Effector memory CD4-positive, alpha-beta T cell (primary cell): ENCODE measurements at places on chromosomes 2 and 18.

DNA sequence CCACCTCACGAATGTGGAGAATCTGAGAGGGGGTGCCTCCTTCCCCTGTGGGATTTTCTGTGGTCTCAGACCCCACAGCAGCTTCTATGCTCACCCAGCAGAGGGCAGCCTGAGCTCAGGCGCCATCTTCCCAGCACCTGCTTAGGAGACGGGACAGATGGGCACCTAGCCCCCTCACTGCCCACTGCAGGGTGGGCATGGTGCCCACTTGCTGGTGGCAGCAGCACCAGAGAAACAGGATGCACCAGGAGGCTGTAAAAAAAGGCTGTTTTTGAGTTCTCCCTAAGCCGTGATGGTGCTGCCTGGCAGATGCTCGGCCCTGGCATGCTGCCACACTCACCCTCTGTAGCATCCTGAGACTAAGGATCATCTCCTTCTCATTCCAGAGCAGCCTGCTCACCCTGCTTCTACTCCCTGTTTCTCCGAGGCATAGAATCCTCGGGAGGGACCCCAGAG is 19.1 kb upstream of the SLC20A1 start:
- DNase-seq, result peak; percentile 36

- no peak for DNase-seq
Measured at GRCh38 chr2:66334237-66335029, 100.5 kb upstream of the MEIS1 start.

- no peak for DNase-seq
Measured at GRCh38 chr2:96505231-96505889, at the start of gene NEURL3. Gene NEURL3 (minus strand): TSS chr2:96505357. CDS start chr2:96505286, 71 bp downstream.

- no peak for DNase-seq
Measured at GRCh38 chr2:97546711-97547110, 43.0 kb downstream of the ANKRD36B start.

- no peak for DNase-seq
Measured at GRCh38 chr2:99806758-99807157, 316.9 kb upstream of the REV1 start.

- no peak for DNase-seq
Measured at GRCh38 chr18:7545734-7546133, 21.4 kb upstream of the PTPRM start.

- no peak for DNase-seq
Measured at GRCh38 chr18:48832938-48833700, 117.6 kb downstream of the SMAD7 start.

DNA sequence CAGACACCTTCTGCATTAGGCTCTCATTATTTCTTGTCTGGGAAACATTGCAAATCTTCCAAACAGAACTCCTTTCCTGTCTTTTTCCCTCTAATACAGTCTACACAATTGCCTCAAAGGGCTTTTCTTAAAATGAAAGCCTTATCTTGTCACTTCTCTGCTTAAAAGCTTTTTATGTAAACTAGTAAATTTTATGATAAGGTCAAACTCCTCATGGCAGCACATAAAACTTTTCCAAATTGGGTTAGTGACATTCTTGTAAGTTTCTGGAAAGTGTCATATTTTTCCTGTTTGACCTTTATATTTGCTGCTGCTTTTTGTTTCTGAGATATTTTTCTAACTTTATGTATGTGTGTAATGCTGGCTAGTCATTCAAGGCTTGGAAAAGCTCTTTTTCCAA is 261.4 kb upstream of the KLHL14 start:
- DNase-seq, result no peak

- DNase-seq, result no peak
Measured at GRCh38 chr2:169486487-169486886, 7.2 kb downstream of the BBS5 start.

- DNase-seq, result no peak
Measured at GRCh38 chr2:43495727-43496126, 100.1 kb downstream of the THADA start.

DNA sequence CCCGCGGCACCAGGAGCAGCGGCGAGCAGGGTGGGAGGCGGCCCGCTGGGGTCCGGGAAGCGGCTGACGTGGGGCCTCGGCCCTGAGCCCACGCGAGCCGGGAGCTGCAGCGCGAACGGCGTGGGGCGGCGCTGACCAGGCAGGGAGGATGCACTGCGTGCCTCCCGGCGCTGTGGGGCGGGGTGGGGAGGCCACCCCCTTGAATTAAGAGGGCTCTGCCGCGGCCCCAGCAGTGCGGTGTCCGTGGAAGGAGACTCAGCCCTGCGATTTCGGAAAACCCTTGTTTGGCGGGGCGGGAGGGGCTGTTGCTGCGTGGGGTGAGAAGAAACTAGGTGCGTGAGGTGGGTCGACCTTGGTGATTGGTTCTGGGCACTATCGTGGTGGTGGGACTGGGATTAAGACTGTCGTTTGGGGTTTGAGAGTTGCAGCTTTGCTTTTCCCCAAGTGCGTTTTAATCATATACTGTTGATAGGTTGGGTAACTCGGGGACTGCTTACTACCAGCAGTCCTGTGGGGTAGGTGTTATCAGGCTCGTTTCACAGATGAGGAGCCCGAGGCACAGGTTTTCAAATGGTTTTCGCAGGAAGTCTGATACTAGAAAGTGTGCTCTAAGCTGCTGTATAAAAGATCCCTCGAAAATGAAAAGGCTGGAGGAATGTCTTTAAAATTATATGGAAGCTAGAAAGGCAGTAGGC is 722 bp downstream of the ACSL3 start:
- peak; percentile 11 for DNase-seq

DNA sequence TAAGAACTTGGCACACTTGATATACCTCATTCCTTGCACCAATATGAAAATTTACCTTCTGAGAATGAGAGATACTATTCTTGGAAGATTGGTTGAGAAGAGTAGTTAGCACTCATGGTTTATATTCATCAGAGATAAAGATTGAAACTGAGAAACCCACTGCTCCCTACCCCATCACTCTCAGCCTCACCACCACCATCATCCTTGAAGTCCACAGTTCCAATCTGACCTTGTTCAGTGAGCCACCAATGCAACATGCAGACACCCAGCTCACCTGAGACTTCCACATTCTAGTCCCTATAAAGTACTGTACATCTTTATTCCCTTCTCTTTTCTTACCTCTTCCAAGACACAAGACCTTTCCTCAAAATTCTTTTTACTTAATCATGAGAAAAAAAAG is 869.0 kb downstream of the TRIB2 start:
- DNase-seq, result no peak

GRCh38 chr2:165969227-165969626 is 15.7 kb upstream of the TTC21B start:
- DNase-seq, result no peak

DNA sequence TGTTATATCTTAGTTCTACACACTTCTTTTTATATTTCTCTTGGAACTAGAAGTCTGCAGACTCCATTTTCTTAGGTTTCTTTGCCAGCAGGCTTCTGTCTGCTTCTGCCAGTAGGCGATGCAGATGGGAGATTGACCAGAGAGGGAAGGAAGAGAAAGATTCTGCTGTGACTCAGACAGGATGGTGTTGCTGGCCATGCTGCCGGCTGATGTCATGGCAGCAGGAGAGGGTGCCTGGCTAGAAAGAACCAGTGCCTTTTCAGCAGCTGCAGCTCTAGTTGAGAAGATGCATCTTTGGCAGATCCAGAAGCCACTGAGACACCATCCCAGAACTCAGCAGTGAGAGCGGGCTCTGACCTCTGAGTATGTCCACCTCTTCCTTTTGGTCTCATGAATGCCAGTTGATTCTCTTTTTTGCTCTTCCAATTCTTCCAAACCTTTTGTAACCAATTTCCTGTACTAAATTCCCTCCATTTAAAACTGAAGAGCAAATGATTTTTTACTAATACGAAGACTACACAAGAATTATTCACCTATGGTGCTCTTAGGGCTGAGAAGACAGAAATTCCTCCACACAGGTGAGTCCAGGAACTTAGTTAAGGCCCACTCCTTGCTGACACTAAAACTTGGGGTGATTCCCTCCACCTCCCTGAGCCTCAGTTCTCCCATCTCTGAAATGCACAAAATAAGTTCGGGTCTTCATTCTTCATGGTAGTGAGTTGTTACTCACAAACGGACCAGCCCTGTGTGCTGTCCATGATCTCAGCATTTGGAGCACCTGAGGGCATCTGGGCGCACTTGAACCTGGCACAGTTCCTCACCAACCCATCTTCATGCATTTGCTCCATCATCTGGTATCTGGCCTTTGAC is 200.7 kb downstream of the MYCN start:
- no peak for DNase-seq

DNA sequence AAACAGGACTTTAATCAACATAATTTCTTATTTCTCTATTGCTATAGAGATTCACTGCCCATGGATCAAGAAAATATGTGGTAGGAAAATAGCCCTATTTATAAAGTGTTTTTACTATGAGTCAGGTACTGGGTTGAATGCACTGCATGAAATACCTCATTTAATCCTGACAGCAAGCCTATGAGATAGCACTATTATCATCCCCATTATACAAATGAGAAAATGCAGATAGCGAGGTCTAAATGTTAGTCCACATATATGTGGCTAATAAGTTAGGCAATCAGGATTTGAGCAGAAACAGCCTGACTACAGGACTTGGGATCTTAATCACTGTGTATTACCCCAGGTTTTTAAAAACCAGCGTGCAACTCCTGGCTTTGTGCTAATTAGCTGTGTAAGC is 8.5 kb upstream of the LYPD1 start:
- DNase-seq, result no peak

DNA sequence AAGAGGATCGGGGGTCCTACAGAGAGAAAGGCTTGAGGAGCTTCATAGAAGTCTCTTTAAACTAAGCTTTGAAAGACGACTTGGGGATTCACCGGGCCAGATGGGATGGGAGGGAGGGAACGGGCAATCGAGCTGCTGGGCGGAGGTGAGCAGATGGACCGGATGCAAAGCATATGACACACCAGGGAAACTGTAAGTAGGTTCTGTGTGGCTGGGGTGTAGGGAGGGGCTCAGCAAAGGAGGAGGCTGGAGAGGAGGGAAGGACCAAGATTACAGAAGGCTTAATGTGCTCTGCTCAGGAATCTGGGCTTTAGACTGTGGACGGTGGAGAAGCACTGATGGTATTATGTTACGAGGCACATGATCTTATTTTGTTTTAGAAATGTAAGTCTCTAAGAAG is 131.5 kb downstream of the MAIP1 start:
- no peak for DNase-seq

- no peak for DNase-seq
Measured at GRCh38 chr2:189161894-189162293, 17.7 kb downstream of the COL5A2 start.

- peak; percentile 58 for DNase-seq
Measured at GRCh38 chr2:237572021-237572741, 5.8 kb downstream of the PRLH start.

DNA sequence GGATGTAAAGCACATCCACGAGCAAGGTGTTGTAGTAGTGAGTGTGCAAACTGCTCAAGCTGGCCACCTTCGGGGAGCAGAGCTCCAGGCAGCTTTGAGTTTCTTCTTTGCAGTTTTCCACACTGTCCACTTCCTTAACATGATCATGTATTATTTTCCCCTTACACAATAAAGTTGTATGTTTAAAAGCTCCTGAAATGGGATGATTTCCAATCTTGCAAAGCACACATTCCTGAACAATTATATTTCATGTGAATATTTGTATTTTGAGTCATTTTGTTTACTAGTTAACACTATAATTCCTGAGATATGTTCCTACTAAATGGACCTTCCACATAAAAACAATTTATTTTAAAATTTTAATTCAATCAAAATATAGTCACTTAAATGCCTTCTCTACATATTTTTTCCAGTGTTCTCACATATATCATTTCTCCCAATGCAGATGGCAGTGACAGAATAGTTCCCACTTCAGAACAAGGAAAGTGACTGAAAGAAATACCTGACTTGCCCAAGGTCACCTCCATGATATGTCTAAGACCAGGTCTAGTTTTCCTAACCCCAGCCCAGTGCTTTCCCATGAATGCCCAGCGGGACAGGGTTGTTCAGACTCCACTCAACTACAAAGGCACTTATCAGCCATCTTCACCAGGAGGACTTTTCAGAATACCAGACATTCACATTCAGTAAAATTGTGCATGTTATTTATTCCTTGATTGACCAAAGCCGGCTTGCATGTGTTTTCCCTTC is 5.5 kb downstream of the CYB5A start:
- DNase-seq, result no peak

DNA sequence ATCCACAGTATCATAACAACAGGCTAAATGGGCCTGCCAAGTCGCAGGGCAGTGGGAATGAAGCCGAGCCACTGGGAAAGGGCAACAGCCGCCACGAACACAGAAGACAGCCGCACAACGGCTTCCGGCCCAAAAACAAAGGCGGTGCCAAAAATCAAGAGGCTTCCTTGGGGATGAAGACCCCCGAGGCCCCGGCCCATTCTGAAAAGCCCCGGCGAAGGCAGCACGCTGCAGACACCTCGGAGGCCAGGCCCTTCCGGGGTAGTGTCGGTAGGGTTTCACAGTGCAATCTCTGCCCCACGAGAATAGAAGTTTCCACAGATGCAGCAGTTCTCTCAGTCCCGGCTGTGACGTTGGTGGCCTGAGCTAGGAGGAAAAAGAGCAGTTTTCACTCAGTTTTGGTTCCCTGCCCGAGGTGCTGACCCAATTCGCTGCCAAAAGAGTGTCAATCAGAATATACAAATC is 32.2 kb downstream of the KCTD18 start:
- no peak for DNase-seq

GRCh38 chr2:190546734-190547133 is 12.2 kb upstream of the NEMP2 start:
- DNase-seq, result no peak

GRCh38 chr2:217971166-217971565 is 31.6 kb downstream of the TNS1 start:
- no peak for DNase-seq

DNA sequence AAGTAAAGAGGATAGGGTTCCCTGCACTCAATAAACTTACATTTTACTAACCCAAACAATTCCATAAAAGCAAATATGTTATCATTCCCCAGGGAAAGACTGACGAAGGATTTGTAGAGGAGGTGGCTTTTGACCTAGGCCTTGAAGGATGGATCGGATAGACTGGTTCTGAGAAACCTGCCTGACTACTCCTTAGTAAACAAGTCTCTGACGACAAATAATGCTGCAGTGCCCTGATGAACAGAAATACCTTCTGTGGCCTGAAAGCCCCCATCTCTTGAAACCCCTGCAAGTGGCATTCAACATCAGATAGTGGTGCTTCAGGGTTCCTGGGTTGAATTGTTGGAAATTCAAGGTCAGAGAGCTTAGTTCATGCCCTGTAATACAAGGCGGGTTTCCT is 19.2 kb downstream of the PRKCE start:
- DNase-seq, result no peak

DNA sequence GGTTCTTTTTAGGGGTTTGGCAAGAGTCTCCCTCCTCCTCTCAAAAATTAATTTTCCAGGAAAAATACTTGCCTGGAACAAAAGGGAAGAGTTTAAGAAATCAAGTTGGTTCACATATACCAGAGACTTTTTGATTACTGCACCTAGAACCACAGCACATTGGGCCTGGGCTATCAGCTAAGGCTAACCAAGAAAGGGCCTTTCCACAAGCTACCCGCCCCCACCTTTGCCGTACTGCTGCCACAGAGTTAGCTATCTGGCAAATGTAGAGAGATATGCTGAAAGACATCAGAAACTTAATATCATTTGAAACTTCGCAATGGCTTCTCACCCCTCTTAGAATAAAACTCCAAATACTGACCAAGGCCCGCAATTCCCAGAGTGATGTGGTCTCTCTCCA is 76.9 kb downstream of the AAK1 start:
- no peak for DNase-seq
